A549 treated with Mapracorat at 1 μM for 4 hours (cell line): ENCODE measurements at places on chromosomes 4 and X. TPM values are rescaled to one million over a fixed set of nuclear protein-coding genes. Genes with fewer than 3 reads are reported as not detected.

The UNC5C gene
- 0.01 to 0.02 TPM in 2 of 5 replicates, not detected in the others for total RNA-seq

The FOXP3 gene
- 0.12 to 0.19 TPM (median 0.14 TPM) in 5 replicates for total RNA-seq

The DSPP gene
- total RNA-seq: not detected in 5 replicates

The TSR2 gene
- total RNA-seq: 49.6 to 55.7 TPM (median 54.2 TPM) in 5 replicates

The DGAT2L6 gene
- total RNA-seq: not detected in 5 replicates

The APEX2 gene
- total RNA-seq: 27.1 to 34.6 TPM (median 29.9 TPM) in 5 replicates

The RAB33A gene
- 0.13 to 0.32 TPM (median 0.27 TPM) in 5 replicates for total RNA-seq

The BEND4 gene
- total RNA-seq: 0.02 TPM in 2 of 5 replicates, not detected in the others

The APLN gene
- 0.76 to 1.1 TPM (median 0.88 TPM) in 5 replicates for total RNA-seq

The CCDC160 gene
- total RNA-seq: not detected in 5 replicates

The CTAG1B gene
- total RNA-seq: not detected in 5 replicates

The CFI gene
- total RNA-seq: 0.46 to 0.97 TPM (median 0.69 TPM) in 5 replicates
